ENCODE measurements at places on chromosomes 13 and 19.

GRCh38 chr13:41971848-41972247 is 10.9 kb upstream of the VWA8 start:
- DNase-seq = no peak

- peak; percentile 24 for DNase-seq
These were observed 5.7 kb downstream of the FGF9 start for GRCh38 chr13:21676611-21677021.

DNA sequence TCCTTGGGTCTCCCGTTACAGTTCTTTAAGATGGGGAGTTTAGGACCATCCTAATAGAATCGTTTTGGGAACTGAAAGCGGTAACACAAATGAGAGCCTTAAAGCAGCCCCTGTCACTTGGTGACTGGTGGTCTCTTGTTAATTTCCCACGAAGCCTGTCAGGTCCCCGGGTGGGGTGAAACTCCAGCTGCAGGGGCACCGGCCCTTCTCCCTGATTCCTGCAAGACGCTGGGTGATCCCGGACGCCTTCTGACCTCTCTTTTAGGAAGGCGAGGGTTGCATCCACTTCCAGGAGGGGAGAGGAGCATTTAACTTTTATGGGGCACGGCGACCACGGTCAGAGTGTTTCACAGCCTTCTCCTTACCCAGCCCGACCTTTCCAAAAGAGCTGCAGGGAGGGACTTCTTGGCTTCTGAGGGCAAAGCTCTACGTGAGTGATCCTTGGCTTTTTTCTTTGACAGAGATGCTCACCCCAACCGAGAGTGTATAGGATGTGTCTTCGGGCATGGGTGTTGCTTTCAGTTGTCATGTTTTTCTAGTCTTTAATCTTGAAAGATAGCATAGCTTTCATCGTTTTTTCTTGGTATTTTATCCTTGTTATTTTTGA is 688 bp downstream of the ZNF225 start:
- DNase-seq = no peak

DNA sequence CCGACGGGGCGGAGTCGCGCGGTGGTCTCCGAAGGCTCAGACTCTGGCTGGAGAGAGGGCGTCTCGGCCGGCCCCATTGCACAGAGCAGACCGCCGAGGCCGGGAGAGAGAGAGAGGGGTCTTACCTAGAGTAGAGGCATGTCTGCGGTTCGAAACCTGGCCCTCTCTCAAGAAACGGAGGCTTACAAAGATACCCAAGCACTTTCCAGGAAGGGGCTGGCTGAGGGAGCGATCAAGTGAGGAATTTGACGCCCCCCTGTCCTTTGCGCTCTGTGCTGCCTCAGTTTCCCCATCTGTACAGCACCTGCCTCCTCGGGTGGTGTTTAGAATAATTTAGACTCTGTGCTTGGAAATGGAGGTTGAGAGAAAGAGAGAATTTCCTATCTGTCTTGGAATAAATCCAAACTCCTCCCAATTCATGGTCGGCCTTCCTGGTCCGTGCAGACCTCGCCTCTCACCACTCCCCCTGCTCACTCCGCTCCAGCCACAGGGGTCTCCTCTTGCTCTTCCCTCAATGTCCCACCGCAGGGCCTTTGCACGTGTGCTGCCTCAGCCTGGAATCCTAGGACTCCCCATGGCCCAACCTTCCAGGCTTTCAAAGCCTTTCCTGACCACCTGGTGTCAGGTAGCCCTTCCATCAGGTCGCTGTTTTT is 658 bp upstream of the ISOC2 start:
- DNase-seq = no peak

DNA sequence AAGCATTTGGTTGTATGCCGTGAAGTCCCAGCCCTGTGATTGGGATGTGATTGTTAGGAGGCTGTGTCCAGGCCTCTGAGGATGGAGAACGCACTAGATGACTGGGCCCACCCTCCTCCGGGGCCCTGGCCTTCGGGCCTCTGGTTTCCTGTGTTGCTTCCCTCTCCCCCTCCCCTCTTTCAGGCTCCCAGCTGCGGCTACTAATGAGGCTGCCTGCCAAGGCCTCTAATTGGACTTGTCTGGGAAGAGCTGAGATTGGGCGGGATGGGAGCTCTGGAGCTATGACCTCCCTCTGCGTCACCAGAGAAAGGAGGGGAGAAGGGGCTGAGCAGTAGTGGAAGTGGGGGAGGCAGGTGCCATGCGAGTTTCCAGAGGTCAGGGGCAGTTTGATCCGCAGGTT is 9.9 kb downstream of the PTH2 start:
- DNase-seq = no peak

DNA sequence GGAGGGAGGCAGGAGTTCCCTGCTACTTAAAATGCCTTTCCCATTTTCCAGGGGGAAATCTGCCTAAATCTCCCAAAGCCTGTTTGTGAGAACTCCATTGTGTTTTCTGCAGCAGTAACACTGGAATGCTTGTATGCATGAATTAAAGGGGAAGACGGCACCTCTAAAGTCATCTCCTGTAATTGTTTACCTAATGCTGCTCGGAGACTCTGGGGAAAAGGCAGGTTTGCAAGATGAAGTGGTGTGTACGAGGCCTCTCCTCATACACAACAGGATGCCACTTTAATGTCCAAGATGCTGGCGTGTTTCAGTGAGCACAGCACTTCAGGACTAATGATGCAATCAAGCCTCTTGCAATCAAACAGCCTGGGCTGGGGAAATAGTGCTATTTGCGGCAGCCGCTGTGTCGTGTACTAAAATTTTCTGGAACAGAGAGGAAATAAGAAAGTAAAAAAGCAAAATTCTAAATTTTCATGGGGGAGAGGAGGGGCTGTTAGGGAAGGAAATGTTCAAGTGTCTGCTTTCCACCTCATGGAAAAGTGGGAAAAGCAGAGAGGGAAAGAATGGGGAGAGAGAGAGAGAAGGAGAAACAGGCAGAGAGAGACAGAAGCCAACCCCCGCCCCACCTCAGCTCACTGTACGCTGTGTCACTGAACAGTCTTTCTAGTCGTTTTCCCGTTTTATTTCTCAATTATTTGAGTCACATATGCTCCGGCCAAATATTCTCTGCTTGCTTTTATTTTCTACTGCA is 32.9 kb downstream of the TSHZ3 start:
- DNase-seq = no peak

GRCh38 chr13:102792396-102792795 is 6.4 kb downstream of the POGLUT2 start:
- no peak for DNase-seq

- no peak for DNase-seq
These were observed 5.5 kb upstream of the RLN3 start for GRCh38 chr19:14022469-14022868.

GRCh38 chr19:55491546-55492360 is 3.5 kb downstream of the SSC5D start:
- no peak for DNase-seq

DNA sequence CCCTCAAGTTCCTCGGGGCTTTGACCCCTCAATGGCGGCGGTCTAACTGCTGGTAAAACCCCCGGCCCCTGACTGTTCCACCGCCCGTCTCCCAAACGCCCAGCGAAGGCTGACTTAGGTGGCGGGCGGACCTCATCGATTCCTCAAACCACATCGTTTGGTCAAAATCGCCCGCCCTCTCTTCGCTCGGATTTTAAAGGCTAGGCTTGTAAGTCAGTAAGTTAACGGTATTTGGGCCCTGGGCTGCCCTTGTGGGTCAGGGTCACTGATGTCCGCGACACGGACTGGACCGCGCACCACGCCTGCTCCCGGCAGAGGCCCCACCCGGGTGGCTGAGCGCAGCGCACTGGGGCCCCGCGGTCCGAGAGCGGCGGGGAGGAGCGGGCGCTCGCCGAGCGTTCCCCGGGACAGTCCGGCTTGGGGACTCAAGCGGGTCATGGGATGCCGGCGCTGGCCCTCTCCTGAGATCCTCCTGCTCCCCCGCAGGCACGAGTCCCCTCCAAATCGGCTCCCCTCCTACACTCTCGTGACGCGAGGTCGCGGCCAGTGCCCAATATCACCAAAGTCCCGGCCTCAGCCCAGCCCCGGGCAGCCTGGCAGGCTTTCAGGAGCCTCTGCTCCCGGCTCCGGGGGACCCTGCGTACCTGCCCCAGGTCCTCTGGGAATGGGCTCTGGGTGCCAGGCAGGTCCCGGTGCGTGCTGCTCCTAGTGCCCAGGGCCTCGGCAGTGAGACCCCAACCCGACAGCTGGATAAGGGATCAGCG is 1.0 kb downstream of the FLT1 start:
- no peak for DNase-seq
